Naive thymus-derived CD4-positive, alpha-beta T cell (primary cell): ENCODE measurements at places on chromosomes 6 and 20.
A peak's percentile ranks its signal among the peaks of the same experiment; 100 is the strongest.

- H3K4me1 ChIP-seq: peaks cover 45% of the 10 kb centered on the region
- no peaks in the 10 kb centered on the region for H3K36me3 ChIP-seq
- H3K4me3 ChIP-seq: peak overlapping the region; percentile 54
- no peak for DNase-seq
- no peaks in the 10 kb centered on the region for H3K27me3 ChIP-seq
Measured at GRCh38 chr6:118892355-118892991, 1.5 kb upstream of the ASF1A start.

- H3K27me3 ChIP-seq: no peaks in the 10 kb centered on the region
- H3K4me3 ChIP-seq: no peak overlapping the region
- H3K36me3 ChIP-seq: no peaks in the 10 kb centered on the region
- no peaks in the 10 kb centered on the region for H3K4me1 ChIP-seq
- DNase-seq: no peak
- no peak overlapping the region for H3K27ac ChIP-seq
Measured at GRCh38 chr20:19423900-19424620, 211.6 kb downstream of the SLC24A3 start.

GRCh38 chr20:3195590-3196237 is 8.8 kb downstream of the DDRGK1 start:
- H3K36me3 ChIP-seq: no peaks in the 10 kb centered on the region
- H3K4me3 ChIP-seq: no peak overlapping the region
- H3K4me1 ChIP-seq: no peaks in the 10 kb centered on the region

GRCh38 chr20:19017104-19017690 is 195.2 kb upstream of the SLC24A3 start:
- H3K27me3 ChIP-seq: no peaks in the 10 kb centered on the region
- no peak overlapping the region for H3K27ac ChIP-seq
- no peaks in the 10 kb centered on the region for H3K4me1 ChIP-seq
- H3K36me3 ChIP-seq: no peaks in the 10 kb centered on the region
- H3K4me3 ChIP-seq: no peak overlapping the region

GRCh38 chr6:44024574-44025219 is 102.6 kb downstream of the MRPL14 start:
- H3K27ac ChIP-seq: no peak overlapping the region
- no peak overlapping the region for H3K4me3 ChIP-seq
- DNase-seq: no peak
- no peaks in the 10 kb centered on the region for H3K27me3 ChIP-seq

GRCh38 chr6:17591287-17591686 is 8.8 kb upstream of the FAM8A1 start:
- no peaks in the 10 kb centered on the region for H3K4me1 ChIP-seq
- no peak for DNase-seq
- no peaks in the 10 kb centered on the region for H3K27me3 ChIP-seq
- no peak overlapping the region for H3K4me3 ChIP-seq
- no peak overlapping the region for H3K27ac ChIP-seq

GRCh38 chr20:59671661-59672471 is 67.5 kb downstream of the PHACTR3 start:
- no peak for DNase-seq
- H3K27ac ChIP-seq: no peak overlapping the region
- no peaks in the 10 kb centered on the region for H3K36me3 ChIP-seq

DNA sequence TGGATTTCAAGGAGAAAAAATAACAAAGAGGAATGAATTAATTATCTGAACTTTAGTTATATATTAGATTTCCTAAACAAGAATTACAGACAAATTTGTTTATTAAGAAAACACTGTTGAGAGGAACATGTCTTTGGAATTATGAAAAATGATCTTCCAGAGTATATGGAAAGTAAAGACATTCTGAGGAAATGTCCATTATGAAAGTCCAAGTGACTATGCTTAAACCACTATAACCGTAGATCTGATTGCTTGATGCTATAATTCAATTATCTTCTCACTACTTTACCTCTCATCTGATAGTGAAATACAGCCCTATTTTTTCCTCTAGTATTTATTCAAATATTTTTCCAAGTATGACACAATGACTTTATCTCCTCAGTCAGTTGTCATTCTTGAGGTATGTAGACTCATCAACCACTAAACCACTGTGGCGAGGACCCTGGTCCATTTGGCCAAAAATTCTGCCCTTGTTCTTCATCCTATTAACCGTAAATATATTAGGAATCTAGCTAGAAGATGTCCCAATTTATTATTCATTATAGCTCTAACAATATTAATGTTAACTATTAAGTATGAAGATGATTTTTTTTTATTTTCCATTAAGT is 37.3 kb upstream of the AHI1 start:
- peaks cover 12% of the 10 kb centered on the region for H3K4me1 ChIP-seq
- H3K27ac ChIP-seq: no peak overlapping the region
- H3K36me3 ChIP-seq: no peaks in the 10 kb centered on the region

DNA sequence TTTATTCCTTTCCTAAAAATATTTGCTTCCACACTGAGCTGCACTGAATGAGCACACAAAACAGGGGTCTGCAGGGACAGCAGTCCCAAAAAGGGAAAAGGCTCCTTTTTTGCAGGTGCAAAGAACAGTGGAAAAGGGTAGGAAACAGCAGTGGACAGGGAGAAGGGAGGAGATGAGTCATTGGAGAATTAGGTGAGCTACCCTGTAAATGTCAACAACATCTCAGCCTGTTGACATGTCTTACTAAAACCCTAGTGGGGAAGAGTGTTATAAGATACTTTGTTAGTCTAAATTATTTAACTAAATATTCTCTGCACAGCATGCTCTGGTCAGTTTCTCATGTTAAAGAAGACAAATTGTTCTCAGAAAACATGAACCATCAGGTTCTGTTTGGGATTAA is 151.5 kb upstream of the FBXL4 start:
- no peaks in the 10 kb centered on the region for H3K27me3 ChIP-seq
- H3K27ac ChIP-seq: no peak overlapping the region
- H3K4me3 ChIP-seq: no peak overlapping the region
- no peak for DNase-seq
- H3K36me3 ChIP-seq: no peaks in the 10 kb centered on the region
- no peaks in the 10 kb centered on the region for H3K4me1 ChIP-seq

DNA sequence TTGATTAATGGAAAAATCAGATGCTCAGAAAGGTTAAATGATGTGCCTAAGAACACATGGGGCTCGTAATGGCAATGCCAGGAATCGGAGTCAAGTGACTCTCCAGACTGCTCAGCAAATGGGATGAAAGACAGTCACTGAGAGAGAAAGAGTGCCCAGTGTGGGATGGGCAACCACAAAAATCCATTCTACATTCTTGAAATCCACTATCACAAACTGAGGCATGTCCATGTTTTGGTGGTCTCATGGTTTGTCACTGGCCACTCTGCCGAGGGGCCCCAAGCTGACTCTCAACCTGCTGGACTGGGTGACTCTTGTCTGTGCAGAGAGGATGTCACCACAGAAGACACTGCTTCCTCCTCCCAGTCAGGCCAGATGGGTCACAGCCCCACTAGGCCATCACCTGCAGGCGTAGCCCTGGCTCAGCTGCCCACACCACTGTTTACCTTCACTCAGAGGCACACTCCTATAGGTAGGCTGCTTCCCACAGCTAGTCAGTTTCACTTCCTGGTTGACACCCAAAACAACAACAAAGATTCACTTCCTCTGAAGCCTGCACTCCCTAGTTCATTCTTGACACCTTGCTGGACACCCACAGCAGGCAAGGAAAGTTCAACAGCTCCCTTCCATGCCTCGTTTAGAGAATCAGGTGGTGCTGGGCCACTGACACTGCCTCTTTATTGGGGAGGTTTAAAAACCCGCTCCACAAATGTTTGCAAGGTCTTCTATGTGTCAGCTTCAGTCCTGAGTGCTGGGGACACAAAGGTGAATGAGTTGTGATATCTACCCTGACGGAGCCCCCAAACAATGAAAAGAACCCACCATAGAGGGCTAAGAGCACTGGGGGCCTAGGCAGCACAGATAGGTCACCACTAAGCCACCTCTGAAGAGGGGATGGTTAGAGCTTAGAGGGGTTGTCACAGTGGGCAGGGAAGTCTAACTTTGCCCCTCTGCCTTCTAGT is 21.7 kb downstream of the MAP1LC3A start:
- H3K4me1 ChIP-seq: peaks cover 11% of the 10 kb centered on the region
- peak overlapping the region; percentile 31 for H3K27ac ChIP-seq
- peak; percentile 7 for DNase-seq
- no peaks in the 10 kb centered on the region for H3K27me3 ChIP-seq

- DNase-seq: peak; percentile 8
- no peaks in the 10 kb centered on the region for H3K4me1 ChIP-seq
- H3K27me3 ChIP-seq: no peaks in the 10 kb centered on the region
- no peaks in the 10 kb centered on the region for H3K36me3 ChIP-seq
- no peak overlapping the region for H3K4me3 ChIP-seq
Measured at GRCh38 chr6:70310063-70310694, 7.3 kb upstream of the COL9A1 start.

DNA sequence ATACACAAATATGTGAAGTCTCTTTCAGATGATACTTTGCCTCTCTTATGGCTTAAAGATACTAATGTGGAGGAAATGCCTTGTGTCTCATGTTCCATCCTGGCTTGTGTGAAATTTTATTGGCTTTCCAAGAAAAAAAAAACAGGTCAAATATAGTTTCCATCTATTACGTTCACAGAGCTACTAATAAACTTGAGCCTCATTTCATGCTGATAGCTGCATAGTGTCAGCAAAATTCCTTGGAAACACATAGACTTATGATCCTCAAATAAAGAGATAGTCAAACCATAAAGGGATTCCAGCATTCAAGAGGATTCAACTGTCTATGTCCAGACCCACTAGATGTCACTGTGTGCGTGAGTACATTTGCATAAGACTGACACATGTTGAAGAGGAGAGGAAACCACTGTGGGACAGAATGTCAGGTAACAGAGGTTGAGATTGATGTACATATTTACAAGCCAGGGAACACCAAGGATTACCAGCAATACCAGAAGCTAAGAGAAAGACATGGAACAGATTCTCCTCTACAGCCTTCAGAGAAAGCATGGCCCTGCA is 266.6 kb downstream of the COL12A1 start:
- no peak for DNase-seq
- H3K36me3 ChIP-seq: no peaks in the 10 kb centered on the region
- no peaks in the 10 kb centered on the region for H3K27me3 ChIP-seq
- H3K4me3 ChIP-seq: no peak overlapping the region
- H3K4me1 ChIP-seq: no peaks in the 10 kb centered on the region

DNA sequence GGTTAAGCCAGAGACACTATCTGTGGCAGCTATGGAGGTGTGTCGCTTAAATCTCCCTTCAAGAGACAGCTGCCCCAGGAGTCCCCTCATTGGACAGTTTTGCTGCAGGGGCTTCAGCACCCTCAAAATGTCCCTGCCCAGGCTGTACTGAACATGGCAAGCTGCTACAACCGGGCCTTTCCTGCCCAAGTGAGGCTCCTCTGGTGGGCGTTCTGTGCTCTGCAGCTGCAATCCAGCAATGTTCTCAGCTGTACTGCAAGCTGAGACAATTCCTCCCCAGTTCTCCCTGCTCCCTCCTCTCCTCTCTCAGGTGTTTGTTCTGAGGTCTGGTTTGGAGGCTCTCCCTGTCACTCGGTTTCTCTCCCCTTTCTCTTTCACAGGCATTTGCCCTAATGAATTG is 190.8 kb upstream of the LAMP5 start:
- no peaks in the 10 kb centered on the region for H3K36me3 ChIP-seq
- no peak overlapping the region for H3K27ac ChIP-seq
- H3K4me1 ChIP-seq: no peaks in the 10 kb centered on the region
- DNase-seq: no peak
- H3K4me3 ChIP-seq: no peak overlapping the region
